ENCODE measurements at places on chromosomes 6 and 20. TPM values are rescaled to one million over a fixed set of nuclear protein-coding genes. Genes with fewer than 3 reads are reported as not detected.

Gene ATG5
- total RNA-seq: 41.9 TPM

Gene GRIK2
- total RNA-seq: not detected

Gene LY6G6F
- total RNA-seq: not detected

Gene NFYA
- 26.8 TPM for total RNA-seq

Gene ACAT2
- 77.7 TPM for total RNA-seq

Gene LGSN
- not detected for total RNA-seq

Gene NELFCD
- total RNA-seq: 103 TPM

Gene BMP5
- not detected for total RNA-seq

Gene WFDC10B
- not detected for total RNA-seq

Gene ENPP5
- total RNA-seq: 0.21 TPM

Gene ZSCAN12
- 5.0 TPM for total RNA-seq

Gene ARFGEF3
- 0.46 TPM for total RNA-seq

Gene SPATS1
- total RNA-seq: not detected

Gene PAK5
- not detected for total RNA-seq

Gene CST4
- total RNA-seq: not detected
